ENCODE measurements at places on chromosomes 12 and 14.
A peak's percentile ranks its signal among the peaks of the same experiment; 100 is the strongest.

- DNase-seq, result no peak
Observed at GRCh38 chr12:12502815-12503151, 59.9 kb downstream of the DUSP16 start.

- no peak for DNase-seq
Observed at GRCh38 chr14:95237958-95238340, 80.6 kb upstream of the DICER1 start.

DNA sequence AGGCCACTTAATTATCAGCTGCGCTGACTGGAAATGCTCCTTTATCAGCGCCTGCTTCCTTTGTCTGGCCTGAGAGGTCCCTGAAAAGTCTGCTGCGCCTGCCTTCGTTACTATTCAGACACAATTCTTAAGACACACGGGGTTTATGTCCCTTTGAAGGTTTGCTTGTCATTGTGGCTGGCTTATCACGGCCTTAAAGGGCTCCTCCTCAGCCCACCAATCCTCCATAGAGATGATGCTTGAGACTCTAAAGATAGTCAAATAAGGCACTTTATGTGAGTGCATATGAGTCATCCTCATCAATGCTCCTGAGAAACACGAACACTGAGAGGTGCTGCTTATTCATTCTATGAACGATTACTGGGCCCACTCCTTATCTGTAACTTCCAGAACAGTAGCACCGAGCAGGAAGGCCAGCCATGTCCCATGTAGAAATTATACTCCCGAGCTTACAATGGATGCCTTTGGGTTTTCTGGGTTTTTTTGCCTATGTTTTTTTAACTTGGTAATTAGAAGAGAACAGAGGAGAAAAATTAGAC lies 1268.2 kb upstream of the TMEM132C start:
- no peak for DNase-seq

DNA sequence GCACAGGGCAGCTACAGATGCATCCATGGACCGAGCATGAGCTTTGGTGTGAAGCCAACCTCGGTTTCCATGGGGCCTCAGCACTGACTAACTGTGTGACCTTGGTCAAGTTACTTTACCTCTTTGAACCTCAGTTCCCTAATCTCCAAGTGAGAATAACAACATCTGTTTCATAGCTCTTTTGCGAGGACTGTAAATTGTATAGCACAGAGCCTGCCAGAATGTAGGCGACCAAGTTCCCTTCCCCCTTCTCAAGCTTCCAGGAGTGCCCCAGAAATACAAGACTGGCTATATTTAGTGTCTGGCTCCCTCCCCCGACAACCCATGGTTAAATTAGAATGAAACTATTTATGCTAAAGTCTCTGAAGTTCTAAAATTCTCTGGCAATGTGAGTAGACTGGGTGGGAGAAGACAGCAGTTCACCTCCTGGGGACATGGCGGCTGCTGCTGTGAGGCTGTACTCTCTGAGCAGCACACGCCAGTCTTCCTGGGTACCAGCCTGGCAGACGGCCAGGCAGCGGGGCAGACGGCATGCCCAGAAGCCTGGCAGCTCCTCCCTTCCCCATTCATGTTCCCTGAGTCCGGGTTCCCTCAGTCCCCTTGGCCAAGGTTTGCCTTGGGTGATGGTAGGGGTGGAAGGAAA lies 22.0 kb upstream of the TMED10 start:
- DNase-seq, result no peak

GRCh38 chr12:130111965-130112496 lies 50.2 kb upstream of the FZD10 start:
- DNase-seq, result no peak

DNA sequence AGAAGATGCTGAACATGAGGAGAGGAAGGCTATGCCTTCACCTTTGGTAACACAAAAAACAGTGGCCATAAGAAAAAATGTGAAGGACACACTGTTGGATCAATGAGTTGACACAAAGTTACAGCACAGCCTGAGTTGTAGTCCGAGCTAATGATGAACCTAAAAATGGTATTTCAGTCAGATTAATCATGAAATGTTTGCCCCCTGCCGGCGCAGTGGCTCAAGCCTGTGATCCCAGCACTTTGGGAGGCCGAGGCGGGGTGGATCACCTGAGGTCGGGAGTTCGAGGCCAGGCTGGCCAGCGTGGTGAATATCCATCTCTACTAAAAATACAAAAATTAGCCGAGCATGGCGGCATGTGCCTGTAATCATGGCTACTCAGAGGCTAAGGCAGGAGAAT lies 1.3 kb upstream of the CAPRIN2 start:
- no peak for DNase-seq

DNA sequence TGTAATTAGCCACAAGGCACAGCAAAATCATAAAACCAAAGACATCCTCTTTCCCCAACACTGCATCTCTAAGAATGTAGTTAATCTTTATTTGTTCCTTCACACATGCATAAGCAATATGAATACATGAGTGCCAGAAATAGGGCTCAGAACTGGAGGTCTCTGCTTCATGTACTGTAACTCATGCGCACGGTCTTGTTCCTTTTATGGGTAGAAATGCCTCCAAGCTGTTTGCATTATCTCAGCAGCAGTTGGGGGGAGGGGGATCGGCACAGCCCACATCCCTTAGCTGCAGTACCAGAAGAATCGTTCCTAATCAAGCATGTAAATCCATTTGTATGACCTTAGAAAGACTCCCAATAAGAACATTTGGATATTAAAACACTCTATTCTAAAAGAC lies 20.0 kb downstream of the RHOJ start:
- DNase-seq, result no peak

- peak; percentile 43 for DNase-seq
Observed at GRCh38 chr12:66860752-66861750, 182.2 kb upstream of the GRIP1 start.

DNA sequence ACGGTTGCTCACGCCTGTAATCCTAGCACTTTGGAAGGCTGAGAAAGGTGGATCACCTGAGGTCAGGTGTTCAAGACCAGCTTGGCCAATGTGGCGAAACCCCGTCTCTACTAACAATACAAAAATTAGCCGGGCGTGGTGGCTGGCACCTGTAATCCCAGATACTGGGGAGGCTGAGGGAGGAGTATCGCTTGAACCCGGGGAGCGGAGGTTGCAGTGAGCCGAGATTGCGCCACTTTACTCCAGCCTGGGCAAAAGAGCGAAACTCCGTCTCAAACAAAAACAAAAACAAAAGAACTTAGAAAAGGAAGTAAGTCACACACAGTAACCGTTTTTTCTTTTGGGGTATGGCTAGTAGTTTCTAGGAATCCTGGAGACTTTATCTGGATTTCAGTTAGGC lies 1.7 kb upstream of the PALS1 start:
- peak; percentile 11 for DNase-seq

DNA sequence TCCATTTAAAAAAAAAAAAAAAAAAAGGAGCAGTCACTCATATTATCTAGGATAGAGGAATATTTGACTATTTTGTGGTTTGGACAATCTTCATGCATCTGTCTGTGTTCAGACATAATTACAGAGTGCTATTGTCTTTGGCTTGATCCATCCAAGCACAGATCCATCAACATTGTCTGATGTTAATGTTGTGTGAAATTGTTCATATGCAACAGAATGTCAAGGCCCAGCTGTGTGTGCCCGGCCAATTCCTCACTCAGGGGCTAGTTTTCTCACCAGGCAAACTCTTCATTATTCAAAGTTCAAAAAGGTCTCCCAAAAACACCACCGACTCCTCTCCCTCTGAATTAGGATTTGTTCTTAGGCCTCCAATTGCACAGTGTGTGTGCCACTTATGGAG lies 324.9 kb upstream of the TMTC1 start:
- DNase-seq, result no peak

DNA sequence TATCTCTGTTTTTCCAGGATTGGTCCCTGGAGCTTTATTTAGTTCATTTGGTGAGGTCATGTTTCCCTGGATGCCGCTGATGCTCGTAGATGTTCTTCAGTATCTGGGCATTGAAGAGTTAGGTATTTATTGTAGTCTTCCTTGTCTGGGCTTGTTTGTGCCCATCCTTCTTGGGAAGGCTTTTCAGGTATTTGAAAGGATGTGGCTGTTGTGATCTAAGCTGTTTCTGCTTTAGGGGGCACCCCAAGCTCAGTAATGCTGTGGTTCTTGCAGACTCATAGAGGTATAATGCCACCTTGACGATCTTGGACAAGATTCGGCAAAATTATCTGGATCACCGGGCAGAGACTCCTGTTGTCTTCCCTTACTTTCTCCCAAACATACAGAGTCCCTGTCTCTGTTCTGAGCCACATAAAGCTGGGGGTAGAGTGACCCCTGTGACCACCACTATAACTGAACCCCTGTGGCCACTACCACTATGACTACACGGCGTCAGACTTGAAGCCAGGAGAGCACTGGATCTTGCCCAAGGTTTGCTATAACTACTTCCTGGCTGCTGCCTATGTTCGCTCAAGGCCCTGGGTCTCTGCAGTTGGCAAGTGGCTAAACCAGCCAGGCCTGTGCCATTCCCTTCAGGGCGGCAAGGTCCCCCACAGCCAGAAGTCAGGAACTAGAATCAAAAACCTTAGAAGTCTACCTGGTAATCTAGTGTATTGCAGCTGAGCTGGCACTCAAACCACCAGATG lies 40.9 kb downstream of the FGD4 start:
- DNase-seq, result no peak
